ENCODE measurements at places on chromosomes 11 and 22.

- no peak for DNase-seq
Observed at GRCh38 chr22:17536269-17536668, 27.0 kb upstream of the SLC25A18 start.

DNA sequence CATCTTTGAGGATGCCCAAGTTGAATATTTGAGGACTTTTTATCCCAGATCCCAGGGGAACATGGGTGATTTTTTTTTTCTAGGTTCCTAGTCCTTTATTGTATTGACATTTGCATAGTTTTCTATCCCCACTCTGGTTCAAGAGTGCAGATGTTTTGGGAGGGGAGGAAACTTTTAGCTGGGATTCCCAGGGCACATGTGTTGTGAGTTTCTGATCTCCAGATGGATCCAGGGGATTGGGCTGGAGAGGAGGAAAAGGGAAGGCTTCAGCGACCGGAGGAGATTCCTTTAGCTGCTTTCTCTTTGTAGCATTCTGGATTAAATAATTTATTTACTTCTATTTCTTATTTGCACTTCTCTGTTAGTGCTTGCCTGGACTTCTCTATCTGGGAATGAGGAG is 14.7 kb upstream of the SORL1-AS1 start:
- DNase-seq: no peak

DNA sequence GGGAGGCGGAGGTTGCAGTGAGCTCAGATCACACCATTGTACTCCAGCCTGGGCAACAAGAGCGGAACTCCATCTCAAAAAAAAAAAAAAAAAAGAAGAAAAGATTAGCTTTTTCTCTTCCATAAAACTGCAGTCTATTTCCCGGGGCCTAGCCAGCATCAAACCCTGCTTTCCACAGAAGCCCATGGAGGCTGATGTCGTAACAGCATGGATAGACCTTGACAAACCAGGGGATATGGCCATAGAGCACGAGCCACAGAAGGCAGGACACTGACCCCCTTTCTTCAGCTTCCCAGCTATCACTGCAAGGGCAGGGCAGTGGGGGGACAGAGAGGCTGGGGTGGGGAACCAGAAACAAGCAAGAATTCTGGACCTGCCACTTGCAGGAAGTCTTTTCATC is 21.5 kb downstream of the HPS4 start:
- no peak for DNase-seq

DNA sequence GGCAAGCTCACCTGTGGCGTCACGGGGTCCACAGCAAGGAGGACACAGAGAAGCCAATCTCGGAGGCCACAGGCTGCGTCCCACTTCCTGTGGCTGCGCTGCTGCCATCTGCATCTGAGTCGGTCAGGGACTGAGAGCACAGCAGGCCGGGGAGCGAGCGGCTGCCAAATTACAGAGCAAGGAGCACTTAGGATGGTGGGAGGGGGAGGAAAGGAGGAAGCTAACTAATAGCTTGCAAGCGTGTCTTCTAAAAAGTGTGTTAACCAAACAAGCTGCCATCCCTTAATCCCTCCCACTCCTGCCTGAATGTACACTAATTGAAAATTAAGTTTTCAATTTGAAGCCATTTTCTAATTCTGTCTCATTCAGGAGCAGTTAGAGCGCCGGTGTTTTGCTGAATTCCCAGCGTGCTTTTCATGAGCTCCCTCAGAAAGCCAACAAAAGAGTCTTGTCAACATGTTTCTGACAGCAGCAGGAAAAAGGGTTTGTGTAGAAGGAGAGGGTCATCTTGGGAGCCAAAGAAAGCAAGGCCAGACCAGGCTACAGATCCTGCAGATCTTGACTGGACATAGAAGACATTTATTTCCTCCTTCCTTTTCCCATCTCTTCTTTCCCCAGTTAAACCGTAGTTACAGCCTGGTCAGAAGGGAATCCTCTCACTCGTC is 42.4 kb upstream of the API5 start:
- DNase-seq: no peak

- DNase-seq: no peak
Observed at GRCh38 chr11:2547806-2548205, 103.0 kb downstream of the KCNQ1 start.

GRCh38 chr11:70601861-70602538 is 203.7 kb downstream of the CTTN start:
- DNase-seq: no peak

- DNase-seq: peak; percentile 9
Observed at GRCh38 chr11:108496643-108497256, 1.4 kb downstream of the POGLUT3 start.

DNA sequence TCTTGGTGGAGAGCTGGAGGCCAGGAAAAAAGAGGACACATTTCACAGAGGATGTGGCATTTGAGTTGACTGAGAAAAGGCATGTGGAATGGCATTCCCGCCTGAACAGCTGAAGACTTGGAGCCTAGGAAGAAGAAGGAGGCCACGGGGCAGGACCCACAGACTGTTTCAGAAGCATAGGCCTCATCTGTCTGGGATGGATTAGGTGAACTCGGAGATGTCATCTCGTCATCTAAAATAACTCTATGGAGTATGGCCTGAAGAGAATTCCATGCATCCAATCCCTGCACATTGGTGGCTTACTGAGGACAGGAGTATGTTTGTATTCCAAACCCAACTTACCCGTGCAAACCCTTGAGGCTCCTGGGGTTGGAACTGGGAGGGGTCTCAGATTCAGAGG is 16.4 kb downstream of the SPATA19 start:
- DNase-seq: no peak

DNA sequence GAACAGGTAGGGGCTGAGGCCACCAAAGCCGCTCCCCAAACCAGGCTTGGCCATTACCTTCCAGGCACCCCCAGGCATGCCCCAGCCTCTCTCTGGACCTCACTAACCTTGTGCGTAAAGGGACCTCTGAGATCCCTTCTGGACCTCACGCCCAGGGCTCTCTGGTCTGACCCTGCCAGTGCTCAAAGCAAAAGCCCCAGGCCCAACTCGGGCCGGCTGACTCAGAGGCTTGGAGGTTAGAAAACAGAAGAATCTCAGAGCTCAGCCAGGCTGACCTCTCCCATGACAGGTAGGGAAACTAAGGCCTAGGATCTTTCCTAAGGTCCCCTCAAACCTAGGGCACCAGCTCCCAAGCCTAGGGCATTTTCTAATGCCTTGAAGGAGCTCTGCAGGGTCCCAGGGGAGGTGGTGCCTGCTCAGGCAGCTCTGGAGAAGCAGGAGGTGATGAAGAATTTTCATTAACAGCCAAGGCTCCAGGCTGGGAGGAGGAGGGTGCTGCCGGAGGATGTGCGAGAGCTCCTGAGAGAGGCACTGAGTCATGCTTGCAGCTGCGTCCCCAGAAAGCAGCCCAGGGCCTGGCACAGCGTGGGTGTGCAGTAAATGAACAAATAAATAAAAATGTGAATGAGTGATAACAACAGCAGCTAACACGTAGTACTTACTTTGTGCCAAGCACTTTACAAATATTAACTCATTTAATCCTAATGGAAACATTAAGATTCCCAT is 25.6 kb downstream of the ARRB1 start:
- no peak for DNase-seq

DNA sequence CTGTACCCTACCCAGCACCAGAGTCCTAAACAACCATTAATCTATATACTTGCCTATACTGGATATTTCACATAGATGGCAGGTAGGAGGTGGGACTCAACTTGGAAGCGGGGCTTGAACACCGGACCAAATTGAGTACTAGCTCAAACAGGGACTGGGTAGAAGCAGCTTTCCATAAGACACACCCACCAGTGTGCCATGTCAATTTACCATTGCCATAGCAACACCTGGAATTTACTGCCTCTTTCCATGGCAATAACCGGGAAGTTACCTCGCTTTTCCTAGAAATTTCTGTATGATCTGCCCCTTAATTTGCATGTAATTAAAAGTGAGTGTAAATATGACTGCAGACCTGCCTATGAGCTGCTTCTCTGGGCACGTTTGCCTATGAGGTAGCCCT is 38.6 kb upstream of the CUL5 start:
- DNase-seq: no peak

DNA sequence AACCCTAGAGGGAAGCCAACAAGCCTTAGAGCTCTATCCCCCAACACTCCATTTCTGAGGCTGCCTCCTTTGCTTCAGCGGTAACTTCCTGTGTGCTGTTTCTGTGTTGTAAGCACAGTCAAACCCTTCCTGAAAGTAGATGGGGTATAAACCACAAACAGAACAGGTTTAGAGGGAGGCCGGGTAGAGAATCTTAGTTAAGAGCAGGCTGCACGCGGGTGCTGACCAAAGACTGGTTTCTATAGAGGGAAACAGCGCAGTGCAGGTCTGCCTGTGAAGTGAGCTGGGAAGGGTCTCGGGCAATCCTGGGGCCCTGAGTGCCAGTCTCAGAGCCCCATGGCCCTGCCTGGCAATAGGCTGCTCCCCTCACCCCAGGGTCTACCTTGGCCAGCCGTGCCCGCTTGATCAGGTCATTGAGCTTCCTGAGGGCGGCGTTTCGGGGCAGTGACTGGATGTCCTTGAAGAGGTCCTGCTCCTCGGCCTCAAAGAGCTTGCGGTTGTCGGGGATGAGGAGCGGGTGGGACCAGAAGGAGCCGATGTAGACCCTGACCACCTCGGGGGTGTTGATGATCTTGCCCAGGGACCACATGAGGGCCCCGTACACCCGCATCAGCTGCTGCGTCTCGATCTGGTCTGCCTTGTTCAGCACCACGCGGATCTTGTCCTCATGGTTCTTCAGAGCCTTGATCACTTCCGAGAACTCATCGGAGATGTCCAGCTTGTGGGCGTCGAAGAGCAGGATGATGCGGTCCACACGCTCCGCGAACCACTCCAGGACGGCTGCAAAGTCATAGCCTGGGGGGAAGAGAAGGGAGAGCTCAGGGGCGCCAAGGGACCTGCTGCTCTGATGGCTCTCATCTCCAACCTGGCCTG is 15.3 kb upstream of the CDC42BPG start:
- DNase-seq: peak; percentile 78

GRCh38 chr11:2762031-2762380 is 62.2 kb upstream of the KCNQ1OT1 start:
- no peak for DNase-seq
